Femur (tissue), 1 donor: ENCODE measurements at places on chromosomes 4 and X.
A peak's percentile ranks its signal among the peaks of the same experiment; 100 is the strongest.

GRCh38 chr4:153822316-153822715, 33.4 kb upstream of the SFRP2 start:
- DNase-seq = no peak

DNA sequence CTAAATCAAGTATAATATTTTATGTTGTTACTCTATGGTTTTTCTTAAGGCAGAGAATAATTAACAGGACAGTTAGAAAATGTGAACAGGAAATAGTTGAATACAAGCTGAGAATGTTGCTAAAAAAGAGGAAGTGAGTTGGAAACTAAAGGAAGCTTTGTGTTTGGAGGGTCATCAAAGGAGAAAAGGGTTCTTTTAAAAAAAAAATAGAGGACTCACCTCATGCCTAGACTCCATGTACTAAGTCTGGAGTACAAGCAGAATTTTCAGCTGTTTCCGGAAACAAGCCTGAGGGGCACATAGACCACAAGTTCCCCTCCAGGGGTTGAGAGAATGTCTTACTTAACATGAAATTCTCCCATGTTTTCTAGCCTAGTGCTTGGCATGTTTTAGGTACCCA, 20.1 kb upstream of the MAP7D3 start:
- no peak for DNase-seq

DNA sequence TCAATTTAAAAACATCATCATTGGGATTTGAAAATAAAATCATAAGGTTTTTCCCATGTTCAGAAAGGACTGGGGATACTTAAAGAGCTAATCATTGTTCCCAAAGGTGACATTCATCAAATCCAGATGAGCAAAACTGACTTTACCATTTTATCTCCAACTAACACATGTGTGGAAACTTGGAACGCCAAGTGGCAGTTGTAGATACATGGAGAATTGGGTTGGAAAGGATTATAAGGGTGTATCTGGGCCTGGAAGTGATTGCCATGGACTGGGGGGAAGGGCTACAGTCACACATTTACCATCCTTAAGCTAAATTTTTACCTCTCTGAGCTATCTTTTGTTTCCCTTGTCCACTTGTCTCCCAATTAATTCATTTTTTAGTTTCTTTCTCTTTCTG, 203.4 kb downstream of the SLC39A8 start:
- no peak for DNase-seq

GRCh38 chr4:124804041-124804440, 91.5 kb upstream of the ANKRD50 start:
- no peak for DNase-seq

DNA sequence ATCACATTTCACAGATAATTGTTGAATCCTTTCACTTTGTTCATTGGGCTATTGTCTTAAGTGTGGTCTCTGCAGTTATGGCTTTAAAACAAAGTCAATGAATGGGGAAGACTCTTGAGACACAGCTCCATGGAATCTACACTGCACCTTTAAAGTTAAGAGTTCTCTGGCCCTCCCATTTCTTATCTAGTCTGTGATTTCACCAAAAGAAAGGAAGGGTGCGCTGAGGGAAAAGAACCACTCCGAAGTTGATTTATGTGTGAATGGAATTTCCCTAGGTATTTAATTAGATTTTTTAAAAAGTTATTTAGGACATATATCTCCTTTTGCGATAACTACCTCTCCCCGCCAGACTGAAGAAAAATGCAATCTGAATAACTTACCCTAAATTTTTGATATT, 2.5 kb downstream of the SEPTIN11 start:
- DNase-seq = no peak

- DNase-seq = no peak
These were observed 211.9 kb upstream of the PRPS2 start for GRCh38 chrX:12579311-12579710.

GRCh38 chrX:2664502-2664901, 26.6 kb upstream of the CD99 start:
- DNase-seq = peak; percentile 44

- DNase-seq = no peak
These were observed 13.9 kb upstream of the CT47A1 start for GRCh38 chrX:120999413-120999812.

- no peak for DNase-seq
These were observed at the start of gene CWH43 for GRCh38 chr4:48985976-48986653. Gene CWH43 (plus strand): TSS chr4:48986275. CDS start chr4:48986430, 155 bp downstream.

DNA sequence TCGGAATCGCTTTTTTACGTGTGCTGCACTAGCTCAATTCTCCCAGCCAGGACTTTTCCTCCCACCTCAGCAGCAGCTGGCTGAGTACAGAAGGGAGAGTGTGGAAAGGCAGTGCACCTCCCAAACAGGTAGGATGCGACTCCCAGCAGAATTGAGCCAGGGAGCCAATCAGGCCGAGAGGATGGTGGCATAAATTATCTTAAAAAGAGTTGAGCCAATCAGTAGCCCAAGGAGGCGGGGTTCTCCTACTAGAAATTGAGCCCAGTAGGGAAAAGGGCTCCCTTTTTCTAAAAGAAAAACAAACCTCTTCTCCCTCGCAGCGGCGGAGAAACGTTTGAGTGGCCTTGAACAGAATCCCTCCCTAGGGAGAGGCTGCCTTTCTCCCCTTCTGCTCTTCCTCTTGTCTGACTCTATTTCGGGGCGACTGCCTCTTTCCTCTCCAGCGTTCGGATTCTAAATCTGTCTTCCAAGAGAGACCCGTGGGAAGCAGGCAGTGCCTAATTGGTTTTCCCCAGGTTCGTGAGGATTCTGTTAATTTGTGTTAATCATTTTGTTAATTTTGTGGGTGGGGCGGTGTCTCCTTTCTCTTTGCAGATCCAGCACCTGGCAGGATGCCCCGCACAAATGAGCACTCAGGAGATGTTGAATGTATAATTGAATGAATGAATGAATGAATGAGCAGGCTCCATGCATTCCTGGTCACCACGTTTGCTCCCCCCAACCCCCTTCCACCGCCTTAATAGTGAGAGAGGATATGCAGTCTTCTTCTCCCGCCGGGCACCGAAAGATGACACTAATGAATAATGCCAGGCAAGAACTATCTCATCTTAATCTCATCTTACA, at the start of gene GABRG1:
GABRG1 (minus strand) TSS at position 142 of the 843 bp plus-strand sequence; CDS start at position 1, 141 bp downstream.
- DNase-seq = no peak

- no peak for DNase-seq
These were observed 1.2 kb upstream of the N4BP2 start for GRCh38 chr4:40055511-40055862.

DNA sequence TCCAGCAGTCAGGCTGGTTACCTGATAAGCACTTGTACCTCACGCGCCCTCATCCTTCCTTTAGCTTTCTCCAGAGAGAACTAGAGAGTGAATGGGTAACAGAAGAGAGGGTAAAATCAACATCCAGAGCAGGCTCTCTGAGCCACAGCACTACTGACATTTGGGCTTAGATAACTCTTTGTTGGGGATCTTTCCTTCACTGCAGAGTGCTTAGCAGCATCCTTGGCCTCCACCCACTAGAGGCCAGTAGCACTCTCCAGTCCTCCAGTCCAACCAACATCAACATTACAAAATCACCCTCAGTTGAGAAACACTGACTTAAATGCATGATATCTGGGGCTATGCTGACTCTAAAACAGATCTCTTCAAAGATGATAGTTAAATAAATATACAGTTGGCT, 220.7 kb downstream of the TACR3 start:
- no peak for DNase-seq

- DNase-seq = no peak
These were observed 62.9 kb upstream of the SLC7A11 start for GRCh38 chr4:138305050-138305449.

- no peak for DNase-seq
These were observed 209.3 kb downstream of the GPC3 start for GRCh38 chrX:133776072-133776471.

DNA sequence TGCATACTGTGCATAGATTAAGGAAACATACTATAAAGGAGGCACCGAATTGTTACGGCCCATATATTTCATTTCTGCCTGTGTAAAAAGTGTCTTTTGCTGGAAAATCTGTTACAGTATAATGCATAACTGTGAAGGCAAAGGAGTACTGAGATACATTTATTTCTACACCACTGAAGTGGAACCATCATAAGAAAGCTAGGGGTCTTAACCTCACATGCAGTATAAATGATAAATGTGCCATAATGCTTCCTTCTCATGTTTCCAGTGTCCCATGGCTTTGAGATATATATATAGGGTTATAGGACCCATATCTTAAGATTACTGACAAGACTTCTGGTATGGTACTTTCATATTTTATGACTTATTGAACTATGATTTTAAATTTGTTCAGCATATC, 713.8 kb upstream of the PABPC4L start:
- no peak for DNase-seq

GRCh38 chr4:13704035-13704434, 76.5 kb upstream of the BOD1L1 start:
- no peak for DNase-seq

- no peak for DNase-seq
These were observed 4.0 kb downstream of the DIPK2B start for GRCh38 chrX:45196701-45197100.

DNA sequence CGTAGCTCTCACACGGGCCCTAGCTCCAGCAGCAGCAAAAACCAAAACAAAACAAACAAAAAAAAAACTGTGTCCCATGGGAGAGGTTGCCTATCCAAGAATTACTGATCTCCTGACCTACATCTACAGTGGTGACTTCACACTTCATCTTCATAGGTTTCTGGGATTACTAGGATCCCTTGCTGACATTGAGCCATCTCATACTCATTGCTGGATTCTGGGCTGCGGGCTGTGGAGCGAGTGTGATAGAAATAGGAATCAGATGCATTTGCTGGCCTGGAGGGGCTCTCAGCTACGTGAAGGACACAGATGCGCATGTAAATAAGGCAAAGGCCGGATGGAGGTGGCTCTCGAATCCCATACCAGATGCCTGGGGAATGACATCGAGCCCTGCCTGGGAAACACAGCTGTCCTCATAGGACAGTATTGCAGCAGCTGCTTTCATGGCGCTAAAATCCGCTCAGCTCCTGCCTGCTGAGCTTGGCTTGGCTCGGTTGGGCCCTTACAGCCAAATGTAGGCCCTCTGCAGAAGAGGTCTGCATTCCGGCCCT, 41.7 kb downstream of the CNGA2 start:
- DNase-seq = peak; percentile 85

GRCh38 chr4:141016117-141016798, 117.0 kb downstream of the RNF150 start:
- DNase-seq = no peak

DNA sequence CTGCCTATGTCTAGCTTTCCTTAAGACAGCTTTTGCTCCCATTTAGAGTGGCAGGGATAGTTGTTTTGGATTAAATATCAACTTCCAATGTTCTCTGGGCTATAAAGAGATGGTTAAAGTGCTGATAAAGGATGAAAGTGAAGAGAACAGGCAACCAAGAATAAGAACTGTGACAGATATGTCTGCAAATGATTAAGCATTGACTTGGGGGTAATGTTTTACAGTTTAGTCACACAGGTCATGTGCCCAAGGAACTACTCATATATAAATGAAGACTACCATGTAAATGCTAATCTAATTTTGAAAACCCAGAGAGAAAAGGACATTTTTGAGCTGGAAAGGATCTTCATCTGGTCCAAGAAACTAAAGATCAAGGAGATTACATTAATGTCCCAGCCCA, 42.1 kb downstream of the RBMX2 start:
- no peak for DNase-seq
